ENCODE measurements at places on chromosomes 7 and 10. TPM values are rescaled to one million over a fixed set of nuclear protein-coding genes. Genes with fewer than 3 reads are reported as not detected.

The DNAH11 gene
- 2.3 TPM for total RNA-seq

The TSPAN33 gene
- total RNA-seq: 2.1 TPM

The TEX47 gene
- total RNA-seq: not detected

- DNase-seq: no peak
- H3K4me3 ChIP-seq: no peak overlapping the region
- H3K27ac ChIP-seq: no peak overlapping the region
- no peaks in the 10 kb centered on the region for H3K4me1 ChIP-seq
- H3K27me3 ChIP-seq: no peaks in the 10 kb centered on the region
These were observed 70.6 kb upstream of the ZMIZ2 start for GRCh38 chr7:44678101-44678470.

- peaks cover 2% of the 10 kb centered on the region for H3K4me1 ChIP-seq
- DNase-seq: no peak
- H3K4me3 ChIP-seq: no peak overlapping the region
- H3K36me3 ChIP-seq: no peaks in the 10 kb centered on the region
These were observed 572.8 kb downstream of the REEP3 start for GRCh38 chr10:64093946-64094535.

GRCh38 chr7:45215601-45216062, 58.0 kb downstream of the RAMP3 start:
- no peaks in the 10 kb centered on the region for H3K4me1 ChIP-seq
- DNase-seq: no peak
- no peak overlapping the region for H3K27ac ChIP-seq
- H3K36me3 ChIP-seq: no peaks in the 10 kb centered on the region
- no peaks in the 10 kb centered on the region for H3K27me3 ChIP-seq
- H3K4me3 ChIP-seq: no peak overlapping the region

- no peak overlapping the region for H3K4me3 ChIP-seq
- no peak for DNase-seq
- H3K27ac ChIP-seq: no peak overlapping the region
- no peaks in the 10 kb centered on the region for H3K4me1 ChIP-seq
- H3K27me3 ChIP-seq: no peaks in the 10 kb centered on the region
These were observed 110.9 kb upstream of the HDAC9 start for GRCh38 chr7:18384491-18385143.

GRCh38 chr7:94344826-94345225, 49.9 kb upstream of the COL1A2 start:
- no peak overlapping the region for H3K4me3 ChIP-seq
- H3K36me3 ChIP-seq: no peaks in the 10 kb centered on the region
- no peaks in the 10 kb centered on the region for H3K27me3 ChIP-seq
- DNase-seq: no peak
- H3K4me1 ChIP-seq: peaks cover 2% of the 10 kb centered on the region
- no peak overlapping the region for H3K27ac ChIP-seq

The CDK14 gene
- total RNA-seq: 43.8 TPM

Data from ovary (tissue), 10 donors.